ENCODE measurements at places on chromosomes 12 and 14. TPM values are rescaled to one million over a fixed set of nuclear protein-coding genes. Genes with fewer than 3 reads are reported as not detected.

SIX6 gene
- not detected for total RNA-seq

GALNT8 gene
- not detected for total RNA-seq

CCDC177 gene
- not detected for total RNA-seq

TAS2R20 gene
- total RNA-seq, result not detected

VWF gene
- total RNA-seq, result 0.14 TPM

SLC7A7 gene
- total RNA-seq, result 9.8 TPM

CCDC175 gene
- not detected for total RNA-seq

STAT2 gene
- total RNA-seq, result 10.0 TPM

DCAF11 gene
- 21.7 TPM for total RNA-seq

FOXG1 gene
- 0.08 TPM for total RNA-seq

ACVRL1 gene
- total RNA-seq, result 0.30 TPM

TEX22 gene
- 0.20 TPM for total RNA-seq

TBC1D30 gene
- 2.5 TPM for total RNA-seq

SGPP1 gene
- total RNA-seq, result 13.9 TPM

PRPH gene
- total RNA-seq, result 0.83 TPM

SELPLG gene
- 0.94 TPM for total RNA-seq

SLC6A15 gene
- 3.5 TPM for total RNA-seq

FOXM1 gene
- total RNA-seq, result 100 TPM

AMN gene
- total RNA-seq, result 0.69 TPM

TMEM52B gene
- 0.14 TPM for total RNA-seq

STXBP6 gene
- 1.9 TPM for total RNA-seq

SCN8A gene
- total RNA-seq, result 1.4 TPM

PABPN1 gene
- 140 TPM for total RNA-seq

RTL1 gene
- 0.33 TPM for total RNA-seq

RAB35 gene
- total RNA-seq, result 63.0 TPM

SPX gene
- total RNA-seq, result 1.5 TPM

CDKN1B gene
- total RNA-seq, result 17.3 TPM

OTOGL gene
- total RNA-seq, result 0.04 TPM

TMEM132C gene
- total RNA-seq, result not detected

TSPAN19 gene
- not detected for total RNA-seq

ADAMTS20 gene
- not detected for total RNA-seq

NGB gene
- not detected for total RNA-seq

GPR84 gene
- total RNA-seq, result not detected

TEX52 gene
- not detected for total RNA-seq

DDX23 gene
- total RNA-seq, result 87.4 TPM

GARIN6 gene
- total RNA-seq, result not detected

GLIPR1L2 gene
- total RNA-seq, result 0.13 TPM

HOXC5 gene
- total RNA-seq, result 0.81 TPM

ADSS1 gene
- total RNA-seq, result 5.4 TPM

RNASE7 gene
- not detected for total RNA-seq

GYS2 gene
- not detected for total RNA-seq

GALNT9 gene
- 7.5 TPM for total RNA-seq

SOAT2 gene
- 0.26 TPM for total RNA-seq

FAM222A gene
- 6.5 TPM for total RNA-seq
